Hematopoietic multipotent progenitor cell treated with erythropoietin and hydrocortisone succinate and interleukin-3 and kit ligand, for 17 days (in vitro differentiated cells): ENCODE measurements at places on chromosomes 1 and 21.

- no peak for DNase-seq
These were observed 47.3 kb downstream of the EIF4G3 start for GRCh38 chr1:21129407-21129806.

- no peak for DNase-seq
These were observed 18.8 kb downstream of the SLX9 start for GRCh38 chr21:44958471-44959191.

DNA sequence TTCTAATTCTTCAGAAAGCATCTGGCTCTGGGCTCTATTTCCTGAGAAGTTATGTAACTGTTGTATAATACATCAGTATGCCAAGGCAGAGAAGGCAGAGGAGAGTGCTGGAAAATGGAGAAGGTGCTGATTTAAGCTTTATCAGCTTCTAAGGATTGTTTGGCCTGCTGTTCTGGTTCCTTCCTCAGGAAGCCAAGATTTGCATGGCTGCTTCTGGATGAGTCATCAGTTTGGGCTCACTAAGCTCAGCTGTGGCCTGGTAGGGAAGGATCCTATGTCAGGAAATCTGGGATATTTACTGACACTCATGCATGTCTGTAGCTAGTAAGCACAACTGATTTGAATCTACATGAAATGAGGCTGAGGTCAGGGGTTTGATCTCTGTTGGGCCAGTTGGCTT, 73.2 kb upstream of the ADGRL4 start:
- DNase-seq = no peak

DNA sequence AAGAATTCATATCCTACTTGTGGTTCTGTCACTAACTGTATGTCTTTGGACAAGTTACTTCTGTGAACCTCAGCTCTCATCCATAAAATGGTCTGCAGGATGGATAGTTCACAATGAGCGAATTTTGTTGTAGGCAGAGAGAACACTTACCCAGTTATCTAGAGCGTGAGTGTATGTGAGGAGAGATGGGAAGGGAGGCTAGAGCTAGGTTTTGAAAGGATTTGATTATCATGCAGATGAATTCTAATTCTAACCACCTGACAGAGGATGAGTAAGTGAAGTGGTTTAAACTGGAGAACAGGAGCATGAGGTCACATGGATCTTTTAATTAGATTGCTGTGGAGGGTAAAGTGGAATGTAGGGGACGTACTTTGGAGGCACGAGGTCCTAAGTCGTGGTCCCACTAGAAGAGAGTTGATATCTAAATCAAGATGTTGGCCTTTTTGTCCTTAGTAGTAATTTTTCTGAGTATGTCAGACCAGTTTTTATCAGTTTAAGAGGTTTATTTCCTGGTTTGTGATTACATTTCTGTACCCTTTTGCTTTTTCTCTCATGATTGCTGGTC, 5.0 kb downstream of the SUCO start:
- DNase-seq = peak; percentile 35

DNA sequence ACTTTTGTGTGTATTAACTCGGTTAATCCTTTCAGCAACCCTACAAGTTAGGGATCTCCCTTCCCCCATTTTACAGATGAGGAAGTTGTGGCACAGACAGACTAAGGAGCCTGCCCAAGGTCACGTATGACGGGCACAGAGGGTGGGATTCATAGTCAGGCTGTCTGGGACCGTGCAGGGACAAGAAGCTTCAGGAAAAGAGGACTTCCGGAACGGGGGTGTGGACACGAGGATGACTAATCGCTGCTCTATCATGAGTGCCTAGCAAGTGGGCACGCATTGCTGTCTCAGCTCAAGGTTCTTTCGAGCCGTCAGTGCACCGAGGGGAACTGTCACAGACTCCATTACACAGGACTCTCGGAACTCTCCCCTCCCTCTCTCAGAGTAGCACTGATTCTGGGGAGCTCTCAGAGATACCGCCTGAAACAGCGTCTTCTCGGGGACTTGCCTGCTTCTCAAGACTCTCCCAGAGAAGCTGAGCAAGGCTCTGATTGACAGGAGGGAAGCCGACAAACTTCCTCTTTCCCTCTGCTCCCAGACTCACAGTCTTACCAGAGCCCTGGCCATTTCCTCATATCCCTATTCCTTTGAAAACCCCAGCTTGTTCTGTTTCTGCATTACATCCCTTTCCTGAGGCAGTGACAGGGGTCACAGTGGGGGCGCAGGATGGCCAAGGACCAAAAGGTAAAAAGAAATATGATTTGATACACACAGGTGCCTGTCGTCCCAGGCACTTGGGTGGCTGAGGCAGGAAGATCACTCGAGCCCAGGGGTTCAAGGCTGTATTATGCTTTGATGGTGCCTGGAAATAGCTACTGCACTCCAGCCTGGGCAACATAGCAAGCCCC, 14.4 kb downstream of the FHAD1 start:
- DNase-seq = no peak

DNA sequence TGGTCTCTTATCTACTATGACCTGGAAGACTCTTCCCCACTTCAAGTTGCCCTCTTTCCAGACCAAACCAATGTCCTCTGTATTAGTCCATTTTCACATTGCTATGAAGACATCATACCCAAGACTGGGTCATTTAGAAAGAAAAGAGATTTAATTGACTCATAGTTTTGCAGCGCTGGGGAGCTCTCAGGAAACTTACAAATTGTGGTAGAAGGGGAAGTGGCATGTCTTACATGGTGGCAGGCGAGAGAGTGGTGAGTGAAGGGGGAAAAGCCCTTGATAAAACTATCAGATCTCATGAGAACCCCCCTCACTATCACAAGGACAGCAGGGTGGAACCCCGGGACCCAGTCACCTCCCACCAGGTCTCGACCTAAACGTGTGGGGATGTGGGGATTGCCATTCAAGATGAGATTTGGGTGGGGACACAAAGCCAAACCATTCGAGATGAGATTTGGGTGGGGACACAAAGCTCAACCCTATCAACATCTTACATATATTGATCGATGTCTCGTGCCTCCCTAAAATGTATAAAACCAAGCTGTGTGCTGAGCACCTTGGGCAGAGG, 14.2 kb upstream of the AGPAT3 start:
- no peak for DNase-seq

DNA sequence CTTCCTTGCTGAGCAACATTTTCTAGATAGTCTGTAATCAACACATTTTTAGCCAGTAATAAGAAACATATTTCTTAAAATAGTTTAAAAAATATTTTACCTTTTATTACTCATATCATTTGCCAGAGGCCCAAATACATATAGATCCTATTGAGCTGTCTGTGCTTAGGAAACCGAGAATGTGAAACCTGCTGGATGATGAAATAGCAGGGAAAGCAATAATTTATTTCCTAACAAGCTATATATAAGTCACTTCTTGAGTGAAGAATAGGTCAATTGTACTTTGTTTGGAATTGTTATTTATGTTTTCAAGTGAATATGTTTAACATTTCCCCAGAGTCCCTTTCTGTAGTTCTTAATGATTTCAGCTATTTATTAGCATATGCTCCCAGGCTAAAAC, 339.9 kb upstream of the TMPRSS15 start:
- DNase-seq = no peak

GRCh38 chr21:38089763-38090046, 167.1 kb upstream of the KCNJ15 start:
- no peak for DNase-seq
